ENCODE measurements at places on chromosomes 11 and 22.

- DNase-seq, result no peak
Measured at GRCh38 chr11:12354750-12355545, 22.4 kb upstream of the PARVA start.

DNA sequence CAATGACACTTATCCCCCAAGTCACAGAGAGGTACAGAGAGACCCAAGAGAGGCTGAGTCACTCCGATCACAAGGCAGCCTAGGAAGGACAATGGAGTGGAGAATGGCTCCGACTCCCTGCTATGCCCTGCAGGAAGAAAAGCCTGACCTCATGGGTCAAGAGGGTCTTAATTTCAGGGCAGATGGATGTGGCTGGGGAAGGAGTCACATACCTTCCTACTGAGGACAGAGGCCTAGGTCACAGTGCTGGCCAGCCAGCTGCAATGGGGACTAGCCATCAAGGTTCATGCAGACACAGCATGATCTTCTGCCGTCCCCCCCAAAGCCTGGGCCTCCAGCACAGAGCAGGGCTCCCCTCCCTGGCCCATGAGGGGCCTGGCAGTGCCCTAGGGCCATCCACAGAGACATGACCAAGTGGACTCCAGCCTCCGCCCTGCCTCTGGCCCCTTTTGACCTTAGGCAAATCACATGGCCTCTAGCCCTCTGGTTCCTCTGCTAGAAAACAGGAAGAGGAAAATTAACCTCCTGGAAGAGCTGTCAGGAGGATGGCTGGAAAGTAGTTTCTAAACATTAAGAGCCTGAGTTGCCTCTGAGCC is 1.8 kb downstream of the ARRB1 start:
- DNase-seq, result no peak

GRCh38 chr11:68302670-68303069 is 9.7 kb upstream of the LRP5 start:
- DNase-seq, result no peak

- DNase-seq, result peak; percentile 7
Measured at GRCh38 chr22:49103314-49104059, 724.2 kb downstream of the BRD1 start.

DNA sequence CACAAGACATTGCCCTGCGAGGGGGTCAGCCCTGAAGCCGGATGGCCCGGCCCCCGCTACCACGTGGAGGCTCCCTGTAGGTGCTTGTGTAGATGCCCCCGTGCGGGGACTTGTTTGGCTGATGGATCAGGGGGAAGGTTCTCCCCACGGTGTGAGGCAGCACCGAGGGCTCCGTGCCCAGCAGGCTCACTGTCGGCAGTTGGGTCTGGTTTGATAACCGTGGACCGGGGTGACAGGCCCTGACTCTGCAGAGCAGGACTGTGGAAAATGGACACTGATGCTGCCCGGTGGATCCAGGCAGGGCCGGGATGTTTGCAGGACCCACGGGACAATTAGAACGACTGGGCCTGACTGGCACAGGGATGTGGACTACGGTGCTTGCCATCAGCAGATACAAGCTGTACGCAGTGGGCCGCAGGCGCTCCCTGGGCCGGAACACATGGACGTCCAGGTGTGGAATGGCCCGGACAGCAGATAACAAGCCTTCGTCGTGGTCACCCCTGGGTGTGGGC is 19.0 kb downstream of the KCNQ1 start:
- DNase-seq, result no peak

- DNase-seq, result no peak
Measured at GRCh38 chr22:30611197-30611596, 4.2 kb downstream of the TCN2 start.

DNA sequence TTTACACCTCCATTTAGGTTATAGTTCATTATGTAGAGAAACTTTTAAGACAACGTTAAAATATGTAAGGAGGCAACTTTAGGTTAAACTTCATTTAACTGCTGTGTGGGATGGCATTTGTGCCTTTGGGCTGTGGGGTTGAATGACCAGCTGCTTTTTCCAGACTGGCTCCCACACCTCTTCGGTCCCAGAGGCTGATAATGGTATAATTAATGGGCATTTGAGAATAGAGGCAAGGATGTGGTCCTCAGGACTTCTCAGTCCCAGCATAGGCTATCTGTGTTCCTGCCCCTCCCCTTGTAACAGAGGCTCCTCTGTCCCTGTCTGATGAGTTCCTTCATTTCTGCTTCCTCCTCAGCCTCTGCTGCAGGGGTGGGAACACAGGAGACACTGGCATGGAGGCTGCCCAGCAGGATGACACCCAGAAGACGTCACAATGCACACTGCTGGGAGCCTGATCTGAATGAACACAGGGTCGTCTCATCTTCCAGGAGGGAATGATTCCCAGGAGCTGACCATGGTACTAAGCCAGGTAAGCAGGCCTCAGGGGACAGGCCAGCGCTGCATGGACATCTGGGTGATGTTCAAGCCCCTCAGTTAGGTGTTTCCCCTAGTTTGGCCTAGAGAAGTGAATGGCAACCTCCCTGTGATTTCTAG is 17.1 kb upstream of the GNAZ start:
- no peak for DNase-seq

GRCh38 chr22:35918456-35918855 is 110.2 kb downstream of the RBFOX2 start:
- DNase-seq, result peak; percentile 43

GRCh38 chr22:41302021-41302767 is 869 bp downstream of the ZC3H7B start:
- no peak for DNase-seq

DNA sequence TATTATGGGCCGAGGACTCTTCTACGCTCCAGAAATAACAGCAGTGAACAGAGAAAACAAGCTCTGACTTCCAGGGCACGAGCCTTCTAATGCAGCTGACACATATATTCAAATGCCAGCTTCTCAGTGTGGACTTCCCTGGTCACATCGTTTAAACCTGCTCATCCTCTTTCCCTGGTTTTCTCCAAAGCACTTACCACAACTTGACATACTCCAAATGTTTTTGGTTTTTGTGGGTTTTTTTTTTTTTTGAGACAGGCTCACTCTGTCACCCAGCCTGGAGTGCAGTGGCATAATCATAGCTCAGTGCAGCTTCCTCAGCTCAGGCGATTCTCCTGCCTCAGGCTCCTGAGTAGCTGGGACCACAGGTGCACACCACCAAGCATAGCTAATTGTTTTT is 105.5 kb downstream of the MICAL3 start:
- DNase-seq, result no peak

Measured in NCI-H1092 treated with DMSO at 0.1 percent for 48 hours (cell line).